Activated CD4-positive, alpha-beta T cell treated with anti-CD3 and anti-CD28 coated beads, Interleukin-2, amount 10 ng/mL, durations not matched to agents 7 days and 5 days (primary cell): ENCODE measurements at places on chromosomes 6 and 20. TPM values are rescaled to one million over a fixed set of nuclear protein-coding genes. Genes with fewer than 3 reads are reported as not detected.

DNA sequence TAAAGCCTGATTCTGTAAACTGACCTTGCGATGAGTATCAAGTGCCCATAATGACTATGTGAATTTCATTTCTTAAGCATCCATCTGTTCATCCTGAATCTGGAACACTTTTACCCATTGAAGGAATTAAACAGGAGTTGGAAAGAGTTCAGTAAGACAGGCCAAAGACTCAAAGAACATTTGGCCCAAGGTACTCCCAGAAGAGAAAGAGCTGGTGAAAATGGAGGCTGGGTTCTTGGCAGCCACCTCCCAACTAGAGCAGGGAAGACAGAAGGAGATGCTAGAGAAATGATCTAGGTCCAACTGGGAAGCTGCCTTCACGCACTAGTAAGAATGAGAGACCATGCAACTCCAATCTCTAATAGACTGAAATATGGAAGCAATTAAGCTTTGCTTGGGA lies 290.8 kb upstream of the RNF24 start:
- no peak overlapping the region for H3K4me3 ChIP-seq
- no peaks in the 10 kb centered on the region for H3K4me1 ChIP-seq
- H3K27me3 ChIP-seq: no peaks in the 10 kb centered on the region
- no peak overlapping the region for H3K27ac ChIP-seq
- no peaks in the 10 kb centered on the region for H3K36me3 ChIP-seq

DNA sequence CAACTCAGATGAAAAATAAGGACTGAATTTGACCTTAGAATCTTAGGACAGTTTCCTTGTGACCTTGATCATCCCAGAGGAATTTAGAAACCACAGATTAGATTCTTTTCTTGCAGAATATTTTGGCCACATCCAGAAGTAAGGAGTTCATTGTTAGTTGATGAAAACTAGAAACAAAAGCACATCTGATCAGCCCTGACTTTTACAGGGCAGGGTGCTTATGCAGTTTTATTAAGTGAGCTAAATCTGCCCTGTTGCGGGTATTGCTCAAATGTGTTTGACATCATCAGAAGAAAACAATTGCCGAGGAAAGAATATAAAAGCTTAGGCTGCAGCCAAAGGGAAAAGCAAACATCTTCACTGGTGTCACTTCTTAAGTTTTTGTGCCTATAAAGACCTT lies 100.8 kb downstream of the MTFR2 start:
- H3K4me1 ChIP-seq: no peaks in the 10 kb centered on the region
- H3K36me3 ChIP-seq: no peaks in the 10 kb centered on the region
- DNase-seq: no peak
- no peak overlapping the region for H3K27ac ChIP-seq

DNA sequence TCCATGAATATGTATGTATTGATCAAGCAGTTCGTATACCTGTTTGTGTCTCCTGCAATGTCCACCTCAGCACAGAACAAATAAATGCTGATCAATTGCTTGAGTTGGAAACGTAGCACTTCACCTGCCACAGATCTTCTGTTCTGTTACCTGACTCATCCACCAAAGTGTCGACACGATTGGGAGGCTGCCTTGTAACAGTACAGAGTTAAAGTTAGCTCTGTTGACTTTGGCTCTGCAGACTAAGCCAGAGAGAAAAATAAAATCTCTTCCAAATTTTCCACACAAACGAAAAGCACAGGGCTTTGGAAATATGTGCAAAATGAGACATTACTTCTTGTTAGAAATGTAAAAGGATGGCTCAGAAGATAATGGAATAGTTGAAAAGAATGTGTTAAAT lies 245.4 kb downstream of the NRN1 start:
- DNase-seq: no peak
- no peaks in the 10 kb centered on the region for H3K27me3 ChIP-seq
- peaks cover 7% of the 10 kb centered on the region for H3K36me3 ChIP-seq
- H3K4me3 ChIP-seq: no peak overlapping the region
- no peaks in the 10 kb centered on the region for H3K4me1 ChIP-seq

GRCh38 chr20:31857861-31858759 lies 12.2 kb downstream of the DUSP15 start:
- H3K27ac ChIP-seq: no peak overlapping the region
- peaks cover 17% of the 10 kb centered on the region for H3K4me1 ChIP-seq
- DNase-seq: peak; percentile 44
- peaks cover 28% of the 10 kb centered on the region for H3K27me3 ChIP-seq

DNA sequence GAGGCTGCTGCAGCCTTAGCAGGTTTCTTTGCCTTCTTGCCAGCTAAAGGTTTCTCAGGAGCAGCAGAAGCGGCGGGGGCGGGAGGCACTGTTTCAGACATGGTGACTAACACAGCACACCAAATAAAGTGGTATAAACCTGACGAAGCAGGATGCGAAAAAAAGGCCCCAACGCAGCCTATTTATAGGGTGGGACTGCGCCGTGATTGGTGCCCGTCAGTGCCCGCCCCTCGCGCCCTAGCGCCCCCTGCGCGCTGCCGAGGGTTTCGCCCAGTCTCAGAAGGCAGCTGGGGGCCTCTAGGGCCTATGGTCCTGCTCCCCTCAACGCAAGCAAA lies 55.0 kb downstream of the TRIM38 start:
- H3K4me3 ChIP-seq: peak overlapping the region; percentile 68
- peak; percentile 77 for DNase-seq
- peaks cover 35% of the 10 kb centered on the region for H3K4me1 ChIP-seq
- peak overlapping the region; percentile 94 for H3K27ac ChIP-seq
- H3K36me3 ChIP-seq: peaks cover 12% of the 10 kb centered on the region
- no peaks in the 10 kb centered on the region for H3K27me3 ChIP-seq

GRCh38 chr20:59485576-59486454 lies 118.5 kb upstream of the PHACTR3 start:
- H3K36me3 ChIP-seq: no peaks in the 10 kb centered on the region
- DNase-seq: no peak
- no peak overlapping the region for H3K4me3 ChIP-seq

DNA sequence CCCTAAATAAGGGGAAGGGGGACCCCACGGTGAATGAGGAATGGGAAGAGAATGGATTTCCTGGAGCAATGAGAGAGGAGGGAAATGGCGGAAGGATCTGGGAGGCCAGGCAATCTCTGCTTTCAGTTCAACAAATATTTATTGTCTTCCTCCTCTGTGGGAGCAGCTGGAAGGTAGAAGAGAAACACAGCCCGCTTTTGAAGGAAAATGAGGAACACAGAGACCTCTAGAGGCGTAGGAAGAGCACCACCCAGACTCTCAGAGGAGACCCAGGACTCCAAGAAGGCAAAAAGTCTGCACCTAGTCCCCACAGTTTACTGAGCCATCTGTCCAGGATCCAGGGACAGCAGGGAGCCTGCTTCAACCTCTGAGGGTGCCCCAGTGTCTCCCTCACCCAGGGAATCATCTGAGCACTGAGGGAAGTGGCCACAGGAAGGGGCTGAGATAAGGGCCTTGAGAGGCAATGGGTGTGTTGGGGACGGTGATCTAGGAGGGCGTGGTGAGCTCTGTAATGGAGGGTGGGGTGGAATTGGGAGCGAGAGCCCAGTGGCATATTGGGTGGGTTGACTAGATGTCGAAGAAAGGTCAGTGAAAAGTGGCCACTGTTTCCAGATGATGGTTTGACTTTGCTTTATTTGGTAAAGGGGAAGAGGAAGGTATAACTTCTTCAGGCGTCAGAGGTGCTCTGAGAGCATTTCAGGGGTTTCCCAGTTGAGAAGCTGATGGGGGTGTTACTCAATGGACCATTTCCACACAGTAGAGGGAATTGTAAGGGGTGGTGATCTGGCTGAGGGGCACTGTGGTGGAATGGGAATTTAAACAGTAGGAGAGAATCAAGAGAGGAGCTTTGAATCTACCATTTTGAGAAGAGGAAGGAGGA lies 610 bp downstream of the PSORS1C1 start:
- no peaks in the 10 kb centered on the region for H3K36me3 ChIP-seq
- peaks cover 11% of the 10 kb centered on the region for H3K27me3 ChIP-seq
- H3K4me3 ChIP-seq: no peak overlapping the region
- DNase-seq: no peak

- no peaks in the 10 kb centered on the region for H3K27me3 ChIP-seq
- peak overlapping the region; percentile 19 for H3K4me3 ChIP-seq
- H3K27ac ChIP-seq: peak overlapping the region; percentile 13
- DNase-seq: no peak
These were observed 4.1 kb downstream of the RBM38 start for GRCh38 chr20:57395111-57395966.

- no peak overlapping the region for H3K4me3 ChIP-seq
- H3K27ac ChIP-seq: no peak overlapping the region
- no peak for DNase-seq
- H3K4me1 ChIP-seq: peaks cover 2% of the 10 kb centered on the region
- H3K27me3 ChIP-seq: no peaks in the 10 kb centered on the region
These were observed 11.2 kb upstream of the CLDN20 start for GRCh38 chr6:155252581-155252980.

- no peak overlapping the region for H3K27ac ChIP-seq
- H3K36me3 ChIP-seq: no peaks in the 10 kb centered on the region
- no peak for DNase-seq
- H3K27me3 ChIP-seq: peaks cover 20% of the 10 kb centered on the region
- H3K4me3 ChIP-seq: no peak overlapping the region
These were observed 38.4 kb upstream of the SNRPB2 start for GRCh38 chr20:16691381-16691780.

SDC4 gene
- total RNA-seq: 7.5 TPM

SMIM26 gene
- total RNA-seq: 55.2 TPM
